Natural killer cell treated with Interleukin-12 subunit alpha and Interleukin-12 subunit beta and Interleukin-15 and Interleukin-18, amount 100 ng/mL, for 72 hours (primary cell): ENCODE measurements at places on chromosomes 4 and X. TPM values are rescaled to one million over a fixed set of nuclear protein-coding genes. Genes with fewer than 3 reads are reported as not detected.

DNA sequence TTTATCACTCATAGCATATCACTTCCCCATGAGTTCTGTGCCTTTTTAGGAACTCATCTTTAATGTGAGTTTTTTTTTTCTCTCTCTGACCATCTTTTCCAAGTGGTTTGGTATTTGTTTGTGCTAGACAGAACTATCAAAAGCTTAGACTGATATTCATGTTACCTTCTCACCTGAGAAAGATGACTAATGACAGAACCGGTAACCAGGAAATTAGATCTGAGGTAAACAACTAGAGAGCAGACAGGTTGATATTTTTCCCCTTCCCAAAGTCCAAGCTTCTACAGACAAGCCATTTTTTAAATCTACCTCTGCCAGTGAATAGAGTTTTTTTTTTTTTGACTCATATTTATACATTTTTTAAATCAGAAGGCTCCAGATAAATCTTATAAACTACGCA is 17.0 kb upstream of the SRD5A3 start:
- peaks cover 4% of the 10 kb centered on the region for H3K4me1 ChIP-seq
- H3K27ac ChIP-seq = no peak overlapping the region
- H3K36me3 ChIP-seq = no peaks in the 10 kb centered on the region
- H3K27me3 ChIP-seq = peaks cover 21% of the 10 kb centered on the region

GRCh38 chrX:134803551-134804183 is 145.4 kb upstream of the PLAC1 start:
- no peaks in the 10 kb centered on the region for H3K27me3 ChIP-seq
- peak overlapping the region; percentile 43 for H3K27ac ChIP-seq
- DNase-seq = no peak
- no peaks in the 10 kb centered on the region for H3K36me3 ChIP-seq

RPS6KA6 gene
- not detected for total RNA-seq

GRCh38 chrX:96566878-96567277 is 117.8 kb upstream of the DIAPH2 start:
- H3K36me3 ChIP-seq = no peaks in the 10 kb centered on the region
- no peak for DNase-seq
- no peak overlapping the region for H3K4me3 ChIP-seq
- peaks cover 2% of the 10 kb centered on the region for H3K27me3 ChIP-seq
- H3K27ac ChIP-seq = no peak overlapping the region
- no peaks in the 10 kb centered on the region for H3K4me1 ChIP-seq

DCHS2 gene
- not detected for total RNA-seq

GRCh38 chr4:87559090-87559837 is 30.1 kb upstream of the SPARCL1 start:
- peaks cover 18% of the 10 kb centered on the region for H3K4me1 ChIP-seq
- peak; percentile 77 for DNase-seq
- no peak overlapping the region for H3K27ac ChIP-seq
- peaks cover 4% of the 10 kb centered on the region for H3K36me3 ChIP-seq
- H3K4me3 ChIP-seq = peak overlapping the region; percentile 60

AP1AR gene
- 21.0 TPM for total RNA-seq

DNA sequence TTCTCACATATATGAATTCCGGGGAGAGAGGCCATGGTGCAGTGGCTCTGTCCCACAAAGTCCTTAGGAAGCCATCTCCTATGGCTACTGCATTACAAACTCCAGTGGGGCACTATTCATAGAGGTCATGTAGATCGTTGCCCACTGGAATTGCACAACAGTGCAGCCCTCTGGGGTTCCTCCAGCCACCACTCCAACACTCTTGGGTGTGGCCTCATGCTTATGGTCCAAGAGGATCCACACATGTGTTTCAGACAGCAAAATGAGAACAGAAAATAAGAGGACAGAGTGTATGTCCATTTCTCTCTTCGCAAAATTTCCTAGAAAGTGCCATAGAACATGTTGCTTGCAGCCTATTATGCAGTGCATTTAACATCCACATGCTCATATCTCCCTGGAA is 444.2 kb upstream of the FAM241A start:
- no peaks in the 10 kb centered on the region for H3K4me1 ChIP-seq
- no peak for DNase-seq
- H3K27me3 ChIP-seq = no peaks in the 10 kb centered on the region
- no peak overlapping the region for H3K4me3 ChIP-seq

DNA sequence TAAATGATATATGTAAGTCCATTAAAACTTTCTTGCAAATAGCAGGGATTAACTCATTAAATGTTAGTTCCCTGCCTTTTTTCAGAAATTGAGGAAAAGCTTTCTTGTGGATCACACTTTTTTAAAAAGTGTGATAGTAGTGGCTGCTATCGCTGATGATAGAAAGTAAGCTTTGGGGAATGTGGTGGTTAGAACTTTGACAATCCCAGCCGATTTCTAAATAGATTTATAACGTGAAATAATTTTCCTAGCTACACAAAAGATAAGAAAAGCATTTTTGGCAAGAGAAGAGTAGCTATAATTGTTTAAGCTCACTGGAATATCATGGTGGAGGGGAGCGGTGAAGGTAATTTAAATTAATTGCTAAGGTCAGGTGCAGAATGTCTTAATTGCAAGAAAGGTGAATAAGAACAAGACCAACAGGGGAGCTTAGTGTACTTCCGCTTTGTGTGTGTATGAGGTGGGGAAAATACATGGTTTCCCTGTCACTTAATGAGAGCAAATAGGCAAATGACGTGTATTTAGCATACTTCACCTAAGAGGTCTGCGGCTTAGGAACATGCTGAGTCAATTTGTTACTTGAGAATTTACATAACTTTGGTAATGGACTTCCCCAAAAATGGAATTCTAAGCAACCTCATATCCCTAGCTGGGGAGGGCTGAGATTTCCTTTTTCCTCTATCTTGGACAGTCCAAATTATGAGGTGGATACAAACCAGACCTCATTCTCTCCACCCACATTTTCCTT is 11.7 kb upstream of the IL21 start:
- H3K27me3 ChIP-seq = peaks cover 26% of the 10 kb centered on the region
- H3K4me3 ChIP-seq = peak overlapping the region; percentile 2
- peak overlapping the region; percentile 50 for H3K27ac ChIP-seq
- H3K36me3 ChIP-seq = peaks cover 4% of the 10 kb centered on the region
- DNase-seq = no peak

DNA sequence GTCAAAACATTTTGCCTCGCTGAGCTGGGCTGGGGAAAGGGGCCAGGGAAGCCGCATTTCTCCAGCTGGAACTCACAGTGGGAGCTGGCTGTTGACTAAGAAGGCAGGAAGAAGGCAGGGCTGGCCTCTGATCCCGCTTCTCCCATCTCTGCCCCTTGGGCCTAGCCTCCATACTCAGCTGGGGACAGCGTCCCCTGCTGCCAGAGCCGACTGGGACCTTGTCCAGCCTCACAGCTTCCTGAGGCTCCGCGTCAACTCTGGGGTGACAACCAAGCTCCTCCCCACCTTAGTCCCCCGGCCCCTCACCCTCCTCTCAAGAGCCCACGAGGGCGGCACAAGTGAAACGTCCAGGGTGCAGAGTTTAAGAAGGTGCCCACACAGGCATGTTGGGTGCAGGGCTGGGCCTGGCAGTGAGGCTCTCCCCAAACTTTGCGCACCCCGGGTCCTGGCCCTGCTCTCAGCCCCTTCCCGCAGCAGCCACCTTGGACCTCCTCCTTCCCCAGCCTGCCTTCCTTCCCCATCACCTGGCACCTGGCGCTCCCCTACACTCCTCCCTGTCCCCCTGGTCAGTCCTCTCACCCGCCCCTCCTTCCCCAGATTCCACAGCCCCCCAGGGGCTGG is 100.8 kb downstream of the PSAPL1 start:
- H3K4me1 ChIP-seq = no peaks in the 10 kb centered on the region
- H3K4me3 ChIP-seq = no peak overlapping the region
- no peaks in the 10 kb centered on the region for H3K27me3 ChIP-seq
- no peak for DNase-seq

DNA sequence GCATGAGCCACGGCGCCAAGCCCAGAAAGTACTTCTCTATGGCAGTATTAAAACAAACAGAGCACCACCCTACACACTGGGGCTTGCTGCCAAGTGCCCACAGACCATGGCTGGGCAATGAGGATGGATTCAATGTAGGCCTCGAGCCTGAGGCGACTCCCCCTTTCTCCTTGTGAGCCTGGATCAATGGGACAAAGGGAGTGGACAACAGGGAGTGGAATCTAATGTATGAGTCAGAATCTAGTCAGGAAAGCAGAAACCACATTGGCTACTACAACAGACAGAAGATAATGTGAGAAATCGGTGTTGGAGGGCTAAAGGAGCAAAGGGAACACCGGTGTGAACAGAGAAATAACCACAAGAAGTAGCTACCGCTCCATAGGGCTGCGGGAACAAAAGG is 37.7 kb upstream of the OCIAD2 start:
- H3K27me3 ChIP-seq = peaks cover 19% of the 10 kb centered on the region
- no peak overlapping the region for H3K4me3 ChIP-seq
- H3K4me1 ChIP-seq = peaks cover 5% of the 10 kb centered on the region
- no peak overlapping the region for H3K27ac ChIP-seq
- no peak for DNase-seq
- H3K36me3 ChIP-seq = no peaks in the 10 kb centered on the region

- H3K36me3 ChIP-seq = no peaks in the 10 kb centered on the region
- no peak for DNase-seq
- no peaks in the 10 kb centered on the region for H3K4me1 ChIP-seq
- H3K4me3 ChIP-seq = no peak overlapping the region
Observed at GRCh38 chrX:81174286-81174685, 27.4 kb downstream of the HMGN5 start.

- H3K4me1 ChIP-seq = no peaks in the 10 kb centered on the region
- H3K4me3 ChIP-seq = no peak overlapping the region
- H3K27ac ChIP-seq = no peak overlapping the region
- DNase-seq = peak; percentile 44
- no peaks in the 10 kb centered on the region for H3K27me3 ChIP-seq
Observed at GRCh38 chr4:66266035-66266434, 595.7 kb upstream of the EPHA5 start.

GRCh38 chr4:71380788-71381187 is 42.0 kb downstream of the SLC4A4 start:
- H3K27me3 ChIP-seq = no peaks in the 10 kb centered on the region
- H3K36me3 ChIP-seq = no peaks in the 10 kb centered on the region
- no peak overlapping the region for H3K27ac ChIP-seq
- H3K4me1 ChIP-seq = no peaks in the 10 kb centered on the region
- no peak for DNase-seq

SUPT20HL2 gene
- not detected for total RNA-seq

DNA sequence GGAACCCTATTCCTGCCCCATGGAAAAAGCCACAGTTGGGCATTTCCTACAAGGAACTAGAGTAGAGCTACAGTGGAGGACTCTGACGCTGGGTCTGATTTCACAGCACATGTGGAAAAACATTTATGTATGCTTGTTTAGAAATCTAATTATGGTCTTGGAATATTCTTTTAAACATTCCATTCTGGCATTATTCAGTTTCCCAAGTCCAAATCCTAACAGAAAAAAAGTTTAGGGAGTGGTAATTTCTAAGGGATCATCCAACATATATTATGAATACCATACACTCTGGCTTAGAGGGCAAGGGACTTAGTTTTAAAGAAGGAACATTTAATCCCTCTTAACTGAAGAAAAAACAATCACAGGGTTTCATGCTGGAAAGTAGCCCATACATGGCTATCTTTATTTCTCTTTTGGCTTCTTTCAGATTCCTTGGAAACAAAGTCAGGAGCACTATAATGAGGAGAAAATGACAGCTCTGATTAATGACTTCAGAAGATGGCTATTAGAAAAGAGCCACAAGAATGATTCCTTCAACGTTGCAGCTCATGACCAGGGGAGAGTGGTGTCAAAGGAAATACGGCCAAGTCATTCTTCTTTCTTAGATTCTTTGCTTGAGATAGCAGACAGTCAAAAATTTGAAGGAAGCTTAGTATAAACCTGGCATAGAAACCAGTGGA is 56.1 kb downstream of the CNGA2 start:
- no peaks in the 10 kb centered on the region for H3K36me3 ChIP-seq
- H3K4me1 ChIP-seq = no peaks in the 10 kb centered on the region
- H3K27ac ChIP-seq = no peak overlapping the region
- H3K4me3 ChIP-seq = no peak overlapping the region

RPA4 gene
- total RNA-seq = 4.0 TPM

TEX11 gene
- total RNA-seq = not detected

DNA sequence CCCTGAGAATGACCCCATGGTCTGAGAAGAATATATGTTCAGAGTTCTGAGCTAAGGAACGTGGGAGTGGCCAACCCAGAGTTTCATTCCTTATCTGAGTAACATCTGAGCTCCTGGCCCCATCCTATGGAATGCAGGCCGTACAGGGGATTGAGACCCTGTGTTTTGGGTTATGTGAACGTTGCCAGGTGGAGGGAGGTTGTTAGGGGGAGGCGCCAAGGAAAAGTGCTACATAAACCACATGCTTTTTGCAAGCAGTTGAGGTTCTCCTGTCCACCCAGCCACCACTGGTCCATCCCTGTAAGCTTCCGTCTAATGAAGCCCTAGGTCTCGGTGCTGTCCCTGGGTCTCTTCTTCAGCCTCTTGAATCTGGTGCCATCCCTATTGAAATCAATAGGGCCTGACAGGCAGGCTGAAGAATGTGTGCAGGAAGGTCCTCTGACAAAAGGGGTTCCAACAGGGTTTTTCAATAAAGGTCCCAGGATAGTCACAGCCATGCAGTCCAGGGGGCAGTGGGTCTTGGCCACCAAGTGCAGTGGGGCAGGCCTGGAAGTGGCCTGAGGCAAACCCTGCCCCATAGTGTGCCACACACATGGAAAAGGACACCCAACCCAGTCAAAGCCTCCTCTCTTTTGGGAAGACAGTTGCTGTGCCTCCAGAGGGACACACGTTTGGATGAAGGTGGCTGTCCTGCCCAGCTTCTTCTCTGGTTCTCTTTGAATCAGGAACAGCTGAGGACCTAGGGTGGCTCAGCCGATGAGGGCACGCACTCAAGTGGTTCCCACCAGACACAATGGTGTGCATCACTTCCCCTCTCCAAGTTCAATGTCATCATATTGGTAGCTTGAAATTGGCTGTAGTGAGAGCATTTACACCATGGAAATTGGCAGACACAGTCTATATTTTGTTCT is 53.5 kb downstream of the HTRA3 start:
- H3K4me3 ChIP-seq = no peak overlapping the region
- no peaks in the 10 kb centered on the region for H3K4me1 ChIP-seq
- no peaks in the 10 kb centered on the region for H3K27me3 ChIP-seq
- DNase-seq = peak; percentile 54
- no peaks in the 10 kb centered on the region for H3K36me3 ChIP-seq

GCNA gene
- total RNA-seq = 6.1 TPM

GSX2 gene
- total RNA-seq = not detected

HSFX2 gene
- total RNA-seq = 0.45 TPM

- H3K36me3 ChIP-seq = no peaks in the 10 kb centered on the region
- H3K4me1 ChIP-seq = peaks cover 6% of the 10 kb centered on the region
- no peaks in the 10 kb centered on the region for H3K27me3 ChIP-seq
- DNase-seq = no peak
Observed at GRCh38 chrX:134525086-134525792, 65.3 kb downstream of the HPRT1 start.

DNA sequence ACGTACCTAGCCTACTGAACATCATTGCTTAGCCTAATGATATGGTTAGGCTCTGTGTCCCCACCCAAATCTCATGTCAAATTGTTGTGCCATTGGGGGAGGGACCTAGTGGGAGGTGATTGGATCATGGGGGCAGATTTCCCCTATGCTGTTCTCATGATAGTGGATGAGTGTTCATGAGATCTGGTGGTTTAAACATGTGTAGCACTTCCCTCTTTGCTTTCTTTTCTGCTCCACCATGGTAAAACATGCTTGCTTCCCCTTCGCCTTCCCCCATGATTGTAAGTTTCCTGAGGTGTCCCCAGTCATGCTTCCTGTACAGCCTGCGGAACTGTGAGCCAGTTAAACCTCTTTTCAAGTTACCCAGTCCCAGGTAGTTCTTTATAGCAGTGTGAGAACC is 102.6 kb downstream of the RAPGEF2 start:
- H3K4me1 ChIP-seq = peaks cover 62% of the 10 kb centered on the region
- H3K27ac ChIP-seq = peak overlapping the region; percentile 100
- H3K36me3 ChIP-seq = peaks cover 10% of the 10 kb centered on the region
- DNase-seq = no peak
- peak overlapping the region; percentile 83 for H3K4me3 ChIP-seq
